Epithelial cell of proximal tubule (primary cell): ENCODE measurements at places on chromosomes 4 and X. TPM values are rescaled to one million over a fixed set of nuclear protein-coding genes. Genes with fewer than 3 reads are reported as not detected.

DNA sequence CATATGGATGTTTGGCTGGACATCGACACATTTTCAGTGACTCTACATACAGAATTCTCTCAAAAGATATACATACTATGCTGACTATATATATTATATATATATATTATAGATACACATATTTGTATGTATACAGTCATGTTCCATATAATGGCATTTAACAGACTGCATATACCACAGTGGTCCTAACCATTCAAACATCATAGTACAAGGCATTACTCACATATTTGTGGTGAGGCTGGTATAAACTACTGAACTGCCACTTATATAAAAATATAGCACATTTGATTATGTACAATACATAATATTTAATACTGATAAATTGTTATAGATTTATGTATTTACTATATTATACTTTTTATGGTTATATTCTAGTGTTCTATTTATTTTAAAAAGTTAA lies 168.5 kb downstream of the IL15 start:
- DNase-seq, result no peak

- DNase-seq, result no peak
These were observed 45.7 kb downstream of the ELF2 start for GRCh38 chr4:139131209-139131870.

DNA sequence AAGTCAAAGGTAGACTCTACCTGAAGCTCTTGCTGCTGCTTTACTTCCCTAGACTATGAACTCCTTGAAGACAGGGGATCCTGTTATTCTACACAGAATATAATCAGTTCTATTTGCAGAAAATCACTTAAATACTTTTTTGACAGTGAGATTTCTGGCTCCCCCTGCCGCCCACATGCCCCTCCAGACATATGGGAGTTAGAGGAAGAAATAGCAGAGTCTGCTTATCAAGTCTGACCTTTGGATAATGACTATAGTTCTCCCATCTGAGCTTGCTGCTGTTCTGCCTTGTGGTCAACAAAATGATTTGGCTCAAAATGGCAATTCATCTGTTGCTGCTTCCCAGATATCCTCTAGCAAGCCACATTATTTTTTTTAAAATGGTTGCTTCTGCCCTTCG lies 101.1 kb downstream of the ENOX2 start:
- DNase-seq, result no peak

DNA sequence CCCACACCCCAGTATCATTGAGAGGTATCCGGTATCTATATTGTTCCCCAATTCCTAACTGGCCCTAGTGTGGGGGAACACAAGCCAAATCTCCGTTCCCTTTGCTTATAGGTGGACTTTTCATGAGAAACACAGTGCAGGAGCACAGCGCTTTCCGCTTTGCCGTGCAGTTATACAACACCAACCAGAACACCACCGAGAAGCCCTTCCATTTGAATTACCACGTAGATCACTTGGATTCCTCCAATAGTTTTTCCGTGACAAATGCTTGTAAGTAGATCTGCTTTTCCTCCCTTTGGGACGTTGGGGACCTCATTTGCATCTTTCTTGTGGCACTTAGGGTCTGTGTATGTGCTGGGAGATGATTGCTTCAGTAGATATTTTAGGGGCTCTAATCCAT lies 1.6 kb downstream of the GRIA3 start:
- DNase-seq, result no peak

GRCh38 chrX:152632445-152633097 lies 5.1 kb upstream of the GABRQ start:
- no peak for DNase-seq

DNA sequence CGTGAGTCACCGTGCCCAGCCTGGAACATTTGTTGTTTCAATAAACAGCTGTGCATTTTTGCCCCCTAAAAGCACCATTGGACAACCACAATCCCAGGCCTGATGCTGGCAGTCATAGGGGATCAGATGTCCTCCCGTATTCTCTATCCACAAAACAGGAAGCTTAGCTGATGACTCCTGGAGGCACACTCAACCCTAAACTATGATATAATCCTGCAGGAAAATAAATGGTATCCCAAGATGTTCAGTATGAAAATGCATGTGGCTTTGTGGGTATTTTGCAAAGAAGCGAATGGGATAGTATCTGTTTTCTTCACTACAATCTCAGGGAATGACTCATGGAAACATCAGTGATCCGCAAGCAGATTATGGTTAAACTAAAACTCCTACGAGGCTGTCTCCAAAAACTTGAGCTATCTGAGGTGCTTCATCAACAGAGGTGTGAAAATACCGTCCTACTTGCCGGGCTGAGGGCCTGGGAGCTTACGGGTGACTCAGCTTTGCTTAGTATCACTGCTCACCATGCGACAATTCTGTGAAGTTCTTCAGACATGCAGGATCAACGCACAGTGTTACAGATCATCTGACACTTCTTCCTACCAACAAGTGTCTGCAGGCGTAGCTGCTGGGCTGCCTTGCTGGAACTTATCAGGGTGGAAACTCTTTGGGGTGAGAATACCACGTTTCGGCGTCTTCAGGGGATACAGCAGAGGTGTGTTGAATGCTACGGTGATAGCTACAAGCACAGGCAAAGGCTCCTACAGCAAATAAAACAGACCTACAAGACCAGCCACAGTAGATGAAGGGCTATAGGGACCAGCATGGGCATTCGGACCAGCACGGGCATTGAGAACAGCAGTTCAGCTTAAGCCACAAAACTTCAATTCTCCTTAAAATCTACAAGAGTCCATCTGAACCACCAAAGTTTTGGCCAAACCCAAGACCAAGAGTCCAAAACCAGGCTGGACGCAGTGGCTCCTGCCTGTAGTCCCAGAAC lies 148.5 kb downstream of the DHRSX start:
- peak; percentile 10 for DNase-seq

- DNase-seq, result no peak
These were observed 23.5 kb downstream of the CD99 start for GRCh38 chrX:2714551-2714950.

- DNase-seq, result no peak
These were observed 42.2 kb upstream of the GUCY1A1 start for GRCh38 chr4:155624478-155624877.

- DNase-seq, result no peak
These were observed 143.1 kb downstream of the TBCK start for GRCh38 chr4:106172861-106173260.

GRCh38 chrX:100643956-100644860 lies at the start of gene SRPX2:
Gene SRPX2 (plus strand): TSS chrX:100644199. CDS start chrX:100646323, 2,124 bp downstream.
- peak; percentile 57 for DNase-seq

- peak; percentile 93 for DNase-seq
These were observed 80.8 kb downstream of the ANKRD50 start for GRCh38 chr4:124631760-124632159.

DNA sequence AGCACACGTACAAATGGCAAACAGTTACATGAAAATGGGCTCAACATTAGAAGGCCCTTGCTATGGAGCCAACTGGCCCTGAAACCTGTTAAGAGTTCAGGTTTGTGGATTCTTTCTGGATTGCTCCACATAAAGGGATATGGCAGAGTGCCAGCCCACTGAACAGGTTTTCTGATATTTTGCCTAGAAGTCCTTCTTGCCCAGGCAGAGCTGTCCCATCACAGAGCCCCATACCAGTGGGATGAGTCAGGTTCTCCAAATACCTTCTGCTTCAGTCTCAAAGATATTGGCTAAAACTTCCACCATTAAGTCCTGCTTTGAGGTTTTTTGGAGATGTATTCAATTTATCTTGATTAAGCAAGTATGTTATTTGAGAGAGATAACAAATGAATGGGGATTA lies 146.8 kb upstream of the IL1RAPL2 start:
- DNase-seq, result no peak

GRCh38 chr4:72348701-72349100 lies 220.3 kb downstream of the ADAMTS3 start:
- no peak for DNase-seq

DNA sequence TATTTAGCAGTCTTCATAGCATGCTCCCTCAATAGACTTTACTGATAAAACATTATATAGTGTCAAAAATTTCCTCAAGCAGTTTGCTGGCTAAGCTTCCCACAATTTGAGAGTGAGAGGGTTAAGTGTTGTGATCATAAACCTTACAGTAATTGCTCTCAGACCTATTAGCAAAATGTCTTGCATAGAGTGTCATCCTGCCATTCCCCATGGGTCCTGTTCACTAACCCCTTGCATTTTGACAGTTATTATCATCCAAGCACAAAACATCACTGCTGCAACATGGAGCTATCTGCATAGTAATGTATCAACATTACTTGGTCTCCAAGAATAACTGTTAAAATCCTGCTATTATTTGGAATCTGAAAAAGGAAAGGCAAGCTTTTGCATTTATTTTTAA lies 196.1 kb upstream of the GK2 start:
- no peak for DNase-seq

GRCh38 chr4:24070117-24070516 lies 180.3 kb upstream of the PPARGC1A start:
- no peak for DNase-seq

GRCh38 chrX:57817302-57817701 lies 93.0 kb downstream of the ZXDA start:
- DNase-seq, result no peak

DNA sequence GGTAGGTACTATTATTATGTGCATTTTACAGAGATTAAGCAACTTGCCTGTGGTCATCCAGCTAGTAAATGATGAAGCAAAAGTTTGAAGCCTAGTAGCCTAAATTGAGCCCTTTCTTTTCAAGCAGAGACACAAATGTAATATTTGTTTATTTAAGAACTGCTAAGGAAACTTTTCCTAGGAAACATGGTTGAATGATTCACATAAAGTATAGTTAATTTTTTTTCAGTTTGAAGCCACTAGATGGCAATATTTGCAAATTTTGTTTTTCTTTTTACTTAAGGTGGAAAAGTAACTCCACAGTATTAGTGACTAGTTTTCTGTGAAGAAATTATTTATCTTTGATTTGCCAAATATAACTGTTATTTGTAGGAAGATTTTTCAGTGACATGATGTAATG lies 52.8 kb upstream of the ANKRD17 start:
- DNase-seq, result no peak

GRCh38 chrX:21487832-21488231 lies 113.6 kb downstream of the CNKSR2 start:
- no peak for DNase-seq

DNA sequence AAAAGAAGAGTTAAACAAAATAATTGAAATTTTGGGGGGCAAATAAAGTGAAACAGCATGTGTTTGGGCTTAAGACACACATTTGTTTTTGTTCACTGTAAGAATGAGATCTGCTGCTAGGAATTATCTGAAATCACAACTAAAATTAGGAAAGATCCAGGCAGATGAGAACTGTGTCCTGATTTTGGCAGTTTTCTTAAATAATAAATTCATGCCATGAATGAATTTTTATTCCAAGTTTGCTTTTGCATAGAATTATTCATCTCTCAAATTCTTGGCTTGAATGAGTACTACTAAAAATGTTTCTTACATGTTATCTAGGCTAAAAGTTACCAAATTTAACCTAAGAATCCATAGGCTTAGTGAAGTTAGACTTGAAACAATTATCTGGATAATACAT lies 321.7 kb downstream of the ANK2 start:
- DNase-seq, result no peak

DNA sequence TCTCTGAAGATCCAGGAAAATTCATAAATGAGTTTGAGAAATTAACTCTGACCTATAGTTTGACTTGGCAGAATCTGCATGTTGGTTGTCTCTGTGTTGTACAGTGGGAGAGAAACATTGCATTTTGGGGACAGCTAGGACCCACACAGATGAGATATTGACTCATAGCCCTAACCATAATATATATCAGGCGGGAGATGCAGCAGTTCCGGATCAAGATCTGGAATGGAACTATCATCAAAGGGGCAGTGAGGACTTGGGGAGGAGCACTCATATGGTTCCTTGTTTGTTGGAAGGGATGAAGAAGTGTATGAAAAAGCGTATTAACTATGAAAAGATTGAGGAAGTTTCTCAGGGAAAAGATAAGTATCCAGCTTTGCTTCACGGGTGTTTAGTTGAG lies 14.0 kb downstream of the CXCL2 start:
- DNase-seq, result no peak

DNA sequence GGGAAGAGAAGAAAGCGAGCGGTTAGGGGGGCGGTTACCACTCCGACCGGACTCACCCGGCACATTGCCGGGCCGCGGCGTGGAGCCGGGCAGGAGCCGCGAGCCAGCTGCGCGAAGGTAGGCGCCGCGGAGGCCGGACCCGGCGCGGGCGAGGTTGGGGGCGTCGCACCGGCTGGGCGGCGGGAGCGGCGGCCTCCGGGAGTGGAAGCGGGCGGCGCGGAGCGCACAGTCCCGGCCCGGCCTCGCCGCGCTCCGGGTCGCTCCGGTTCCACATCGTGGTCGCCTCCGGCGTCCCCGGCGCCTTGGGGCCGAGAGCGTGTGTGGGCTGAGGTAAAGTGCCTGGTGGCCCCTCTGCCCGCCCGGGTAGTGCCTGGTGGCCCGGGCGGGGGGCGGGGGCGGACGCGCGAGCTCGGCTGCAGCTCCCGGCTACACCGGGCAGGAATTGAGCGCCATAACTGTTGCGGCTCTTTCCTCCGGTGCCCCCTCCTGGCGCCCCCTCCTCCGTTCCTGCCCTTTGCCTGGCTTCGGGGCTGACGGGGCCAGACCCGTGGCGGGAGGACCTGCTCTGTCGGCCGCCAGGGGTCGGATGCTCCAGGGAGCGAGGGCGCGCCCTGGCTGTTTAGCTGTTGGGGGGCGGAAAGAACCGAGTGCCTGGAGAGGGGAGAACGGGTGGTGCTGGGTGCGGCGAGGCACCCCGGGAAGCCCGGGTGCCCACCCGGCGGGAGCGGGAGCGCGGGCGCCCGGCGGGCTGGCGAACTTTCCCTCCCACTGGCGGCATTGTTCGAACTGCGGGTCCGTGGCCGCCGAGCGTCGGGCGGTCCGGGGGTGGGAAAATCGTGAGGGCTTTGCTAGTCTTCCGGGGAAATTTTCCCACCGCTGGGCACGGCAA lies 626 bp downstream of the JADE3 start:
- DNase-seq, result no peak

GRCh38 chrX:51804741-51805140 lies 61.5 kb downstream of the GSPT2 start:
- no peak for DNase-seq

DNA sequence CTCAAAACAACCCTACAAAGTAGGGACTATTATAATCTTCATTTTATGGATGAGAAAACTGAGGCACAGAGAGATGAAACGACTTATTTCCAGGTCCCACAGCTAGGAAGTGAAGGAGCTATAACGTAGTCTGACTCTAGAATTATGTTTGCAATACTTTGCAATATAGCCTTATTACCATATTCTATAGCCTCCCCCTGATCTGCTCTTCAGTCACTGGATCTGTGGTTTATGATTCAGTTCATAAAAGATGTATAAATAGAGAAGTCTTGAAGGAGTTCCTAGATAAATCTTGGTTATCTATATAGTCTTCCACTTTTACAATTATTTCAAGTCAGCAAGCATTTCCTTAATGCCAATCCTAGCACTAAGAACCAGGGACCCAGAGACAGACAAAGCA lies 57.5 kb downstream of the OPHN1 start:
- no peak for DNase-seq

Gene ALAS2
- total RNA-seq, result not detected in 2 replicates

Gene SPINK2
- total RNA-seq, result 4.4 TPM in 1 of 2 replicates, not detected in the other

Gene MID2
- total RNA-seq, result 6.1 and 11.0 TPM in 2 replicates

Gene NKX3-2
- total RNA-seq, result not detected in 2 replicates

Gene HOPX
- total RNA-seq, result 1.6 TPM in 1 of 2 replicates, not detected in the other

Gene BGN
- 0.69 TPM in 1 of 2 replicates, not detected in the other for total RNA-seq

Gene GPM6B
- 1.5 and 3.6 TPM in 2 replicates for total RNA-seq

Gene CENPVL2
- 0.07 TPM in 1 of 2 replicates, not detected in the other for total RNA-seq

Gene GPC4
- 8.0 and 14.2 TPM in 2 replicates for total RNA-seq

Gene TBX22
- not detected in 2 replicates for total RNA-seq
